ENCODE measurements at places on chromosomes 1 and 21.

GRCh38 chr1:153422450-153423068 lies 6.2 kb downstream of the S100A7A start:
- peak; percentile 67 for DNase-seq

GRCh38 chr1:247857069-247857984 lies at the start of gene TRIM58:
TRIM58 (plus strand) TSS chr1:247857187; CDS start chr1:247857247, 60 bp downstream.
- peak; percentile 42 for DNase-seq

DNA sequence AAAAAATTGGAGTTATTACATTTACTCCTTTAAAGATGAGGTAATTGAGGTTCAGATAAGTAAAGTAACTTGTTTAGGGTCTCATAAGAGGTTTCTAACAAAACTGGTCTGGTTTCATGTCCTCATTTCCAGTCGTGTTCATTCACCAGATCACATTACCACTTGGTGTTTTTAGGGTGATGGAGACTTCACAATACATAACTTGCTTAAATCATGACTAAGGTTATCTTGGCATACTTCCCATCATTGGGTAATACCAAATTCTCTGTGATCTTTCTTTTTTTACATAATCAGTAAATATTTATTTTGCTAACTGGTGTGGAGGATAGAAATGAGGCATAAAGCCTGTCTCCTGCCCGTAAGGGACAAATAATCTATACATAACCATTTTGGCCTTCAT lies 31.6 kb upstream of the RPTN start:
- DNase-seq, result no peak

DNA sequence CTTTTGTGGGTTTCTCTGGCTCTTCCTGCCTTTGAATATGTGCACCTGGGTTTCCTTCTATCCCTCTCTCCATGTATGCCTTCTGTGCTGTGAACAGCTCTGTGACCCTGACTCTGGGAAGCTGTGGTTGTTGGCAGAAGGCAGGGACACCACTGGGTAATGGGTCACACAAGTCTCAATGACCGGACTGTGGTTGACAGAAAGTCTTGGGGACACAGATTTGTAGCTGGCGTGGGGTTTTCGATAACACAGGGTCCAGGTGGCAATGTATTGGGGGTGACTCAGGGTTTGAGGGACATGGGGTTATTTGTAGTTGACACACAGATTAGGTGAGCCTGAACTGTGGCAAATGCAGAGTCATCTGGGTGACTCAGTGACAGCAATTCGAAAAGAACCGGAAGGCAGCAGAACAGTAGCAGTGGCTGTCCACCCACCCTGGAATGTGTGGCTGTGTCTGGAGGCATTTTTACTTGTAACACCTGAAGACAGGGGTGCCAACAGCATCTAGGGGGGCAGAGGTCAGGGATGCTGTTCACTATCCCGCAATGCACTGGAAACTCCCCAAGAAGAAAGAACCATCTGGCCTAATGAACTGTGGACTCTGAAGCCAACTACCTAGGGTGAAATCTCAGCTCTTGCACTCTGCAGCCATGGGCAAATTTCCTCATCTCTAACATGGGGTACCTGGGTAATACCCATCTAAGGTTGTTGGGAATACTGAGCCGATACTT lies 13.0 kb upstream of the SLC6A9 start:
- DNase-seq, result no peak

DNA sequence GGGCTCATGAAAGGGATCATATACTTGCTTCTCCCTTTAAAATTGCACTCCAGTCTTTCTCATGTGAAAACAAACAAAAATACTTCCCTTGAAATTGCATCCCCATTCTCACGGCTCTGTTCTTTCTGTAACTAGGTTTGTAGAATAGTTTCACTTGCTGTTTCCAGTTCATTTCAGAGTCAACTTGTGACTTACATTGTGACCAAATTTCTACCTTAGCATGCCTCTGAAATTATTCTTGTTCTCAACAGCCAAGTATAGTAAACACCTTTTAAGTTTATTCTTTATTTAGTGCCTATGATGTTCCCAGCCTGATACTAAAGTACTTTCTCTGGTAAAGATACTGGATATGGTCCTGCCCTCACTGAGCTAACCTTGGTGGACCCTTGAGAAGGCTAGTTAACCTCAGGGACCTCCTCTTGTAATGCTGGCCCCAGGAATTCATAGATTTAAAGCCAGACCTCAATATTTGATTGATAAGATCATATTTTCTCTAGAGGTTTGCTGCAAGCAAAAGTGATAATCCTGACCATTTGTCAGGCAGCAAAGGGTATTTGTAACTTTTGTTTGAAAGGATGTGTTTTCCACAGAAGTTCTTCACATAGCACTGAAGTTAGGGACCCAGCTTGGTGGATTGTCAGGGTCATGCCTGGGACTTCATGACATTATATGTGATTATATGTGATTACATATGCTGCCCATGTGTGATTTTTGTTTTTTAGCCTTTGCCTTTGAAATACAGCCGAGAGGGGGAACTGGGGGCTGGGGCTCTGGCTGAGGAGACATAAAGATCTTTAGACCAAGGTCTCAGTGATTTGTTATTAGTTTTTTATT lies 29.6 kb downstream of the VANGL2 start:
- DNase-seq, result no peak

GRCh38 chr1:240801442-240801841 lies 189.5 kb upstream of the GREM2 start:
- no peak for DNase-seq

- no peak for DNase-seq
Measured at GRCh38 chr21:18369115-18369514, 34.5 kb downstream of the TMPRSS15 start.

DNA sequence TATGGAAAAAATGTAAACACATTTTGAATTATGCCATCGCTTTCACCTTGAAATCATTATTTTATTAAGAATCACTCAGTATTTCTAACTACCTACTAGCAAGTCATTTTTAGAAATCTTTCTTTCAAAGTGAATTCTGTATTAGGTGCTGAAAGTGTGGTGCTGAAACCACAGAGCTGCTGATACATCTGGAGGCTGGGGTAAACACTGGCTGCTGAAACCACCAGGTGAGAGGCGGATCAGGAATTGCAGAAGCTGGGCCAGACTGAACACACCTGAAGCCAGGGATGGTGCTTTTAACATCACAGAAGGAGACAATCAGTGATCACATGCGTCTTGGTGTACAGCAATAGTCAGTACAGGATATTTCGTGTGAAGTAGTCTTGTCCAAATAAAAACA lies 42.2 kb upstream of the KCNE1 start:
- no peak for DNase-seq

DNA sequence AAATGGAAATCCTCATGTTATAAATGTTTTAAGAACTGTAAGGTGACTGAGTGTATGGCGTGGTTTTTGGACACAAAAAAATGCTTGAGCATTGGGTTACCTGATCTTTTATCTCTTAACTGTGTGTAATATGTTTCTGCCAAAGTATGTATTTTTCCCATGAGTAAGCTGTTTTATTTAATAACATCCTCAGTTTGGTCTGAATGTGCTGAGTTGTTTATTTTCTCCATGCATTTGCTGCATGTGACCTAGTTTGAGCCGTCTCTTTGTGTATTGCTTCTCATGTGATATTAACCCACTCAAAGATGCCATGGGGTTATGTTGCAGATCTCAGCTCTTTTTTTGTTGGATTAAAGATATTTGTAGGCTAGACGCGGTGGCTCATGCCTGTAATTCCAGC lies 6.1 kb upstream of the LYPLA2 start:
- DNase-seq, result no peak

- peak; percentile 29 for DNase-seq
Measured at GRCh38 chr21:42997053-42997452, 22.7 kb downstream of the PKNOX1 start.

DNA sequence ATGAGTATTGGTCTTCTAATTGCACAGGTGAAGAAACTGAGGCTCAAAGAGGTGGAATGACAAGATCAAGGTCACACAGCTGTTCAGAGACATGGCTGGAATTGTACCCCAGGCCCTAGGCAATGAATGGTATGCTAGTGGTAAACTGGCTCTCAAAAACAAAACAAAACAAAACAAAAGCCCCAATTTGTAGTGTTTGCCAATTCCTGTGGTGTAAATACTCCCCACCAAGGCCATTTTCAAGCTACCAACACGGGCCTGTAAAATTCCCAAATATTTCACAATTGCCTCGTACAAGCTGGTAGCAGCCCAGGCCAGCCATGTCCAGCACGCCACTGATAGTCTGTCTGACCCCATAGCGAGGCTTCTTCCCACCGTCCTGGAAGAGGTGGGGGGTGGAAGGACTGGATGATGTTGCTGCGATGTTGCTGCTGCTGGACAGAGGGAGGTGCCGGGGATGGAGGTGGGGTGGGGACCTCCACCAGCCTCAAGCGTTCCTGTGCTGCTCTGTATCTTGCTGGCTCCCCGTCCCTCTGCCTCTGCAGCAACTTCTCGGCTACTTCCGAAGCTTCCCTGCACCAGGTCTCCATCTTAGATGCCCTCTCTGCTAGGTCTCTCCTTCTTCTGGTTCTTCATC lies 62.2 kb upstream of the RUNX3 start:
- peak; percentile 51 for DNase-seq

DNA sequence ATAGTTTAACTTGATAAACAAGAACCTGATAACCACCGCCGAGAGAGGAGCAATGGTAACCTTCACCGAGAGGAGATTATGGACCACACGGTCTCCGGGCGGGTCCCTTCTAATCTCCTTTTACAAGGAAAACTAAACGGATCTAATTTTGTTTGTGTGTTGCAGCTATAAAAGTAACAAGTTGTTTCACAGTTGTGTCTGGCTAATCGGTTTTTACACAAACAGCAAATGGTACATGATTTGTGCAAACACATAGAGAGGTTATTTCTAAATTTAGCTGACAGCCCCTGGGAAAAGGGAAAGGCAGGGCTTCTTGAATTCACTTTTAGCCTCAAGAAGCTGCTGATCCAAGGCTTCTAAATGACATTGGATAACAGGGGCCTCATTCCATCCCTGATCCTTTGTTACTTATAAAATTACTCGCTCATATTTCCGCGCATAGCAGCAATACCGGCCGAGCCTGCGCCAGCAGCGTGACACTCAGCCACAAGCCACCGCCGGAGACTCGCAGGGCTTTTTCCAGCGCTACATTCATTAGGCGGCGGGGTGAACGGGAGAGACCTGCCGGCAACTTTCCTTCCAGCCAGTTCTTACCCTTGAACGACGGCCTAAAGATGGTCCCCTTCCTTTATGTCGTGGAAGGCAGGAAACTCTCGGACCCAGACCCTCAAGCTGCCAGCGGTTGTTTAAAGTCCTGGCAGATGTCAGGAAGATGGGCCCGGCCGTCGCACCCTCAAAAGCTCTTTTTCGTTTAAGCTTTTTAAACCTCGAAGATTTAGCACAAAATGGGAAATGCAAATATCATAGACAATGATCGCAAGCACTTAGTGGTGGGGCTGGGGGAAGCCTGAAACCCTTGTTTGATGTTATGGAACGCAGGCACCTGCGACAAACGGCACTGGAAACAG lies 4.4 kb downstream of the FOXD3 start:
- peak; percentile 25 for DNase-seq

GRCh38 chr1:94156096-94156625 lies 35.2 kb upstream of the ABCA4 start:
- DNase-seq, result no peak

DNA sequence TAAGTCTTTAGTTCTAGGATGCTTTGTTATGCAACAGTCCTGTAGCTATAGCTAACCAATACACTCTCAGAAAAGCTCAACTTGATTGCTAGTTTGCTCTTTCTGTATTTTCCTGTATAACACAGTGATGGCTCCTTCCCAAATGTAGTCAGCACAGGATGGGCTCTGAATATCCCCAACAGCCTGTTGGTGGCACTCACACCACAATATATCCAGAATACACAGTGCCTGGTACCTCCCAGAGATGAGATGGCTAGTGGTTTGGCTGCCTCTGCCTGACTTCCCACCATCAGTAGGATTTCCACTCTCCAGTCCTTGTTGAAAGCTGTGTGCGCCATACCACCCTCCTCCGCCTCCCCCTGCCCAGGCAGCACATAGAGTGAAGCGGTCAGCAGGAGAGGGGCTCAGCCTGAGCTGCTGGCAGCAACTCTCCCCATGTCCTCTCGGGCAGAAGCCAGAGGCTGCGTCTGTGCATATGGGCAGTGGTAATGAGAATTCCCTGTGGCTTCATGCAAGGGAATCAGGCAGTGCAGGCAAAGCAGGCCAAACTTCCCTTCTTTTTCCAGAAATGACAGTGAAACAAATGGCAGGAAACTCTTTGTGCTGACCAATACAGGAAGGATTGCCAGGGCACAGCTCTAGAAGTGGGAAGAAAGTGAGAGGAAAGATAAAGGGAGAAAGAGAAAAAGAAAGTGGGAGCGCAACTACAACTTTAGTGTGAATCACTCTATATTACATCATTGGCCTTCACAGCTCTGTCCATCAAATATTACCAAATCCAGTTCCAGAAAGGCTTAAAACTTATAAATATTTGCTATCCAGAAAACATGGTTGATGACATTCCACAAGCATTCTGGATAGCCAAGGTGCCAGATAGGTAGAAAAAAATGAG lies 49.7 kb downstream of the LMX1A start:
- no peak for DNase-seq

GRCh38 chr1:25008192-25008485 lies 78.1 kb upstream of the RUNX3 start:
- DNase-seq, result no peak

- no peak for DNase-seq
Measured at GRCh38 chr1:94355485-94355980, 62.7 kb upstream of the ABCD3 start.

GRCh38 chr21:27582948-27583430 lies 616.1 kb upstream of the ADAMTS5 start:
- no peak for DNase-seq

Data from activated T-cell treated with anti-CD3 and anti-CD28 coated beads, Interleukin-2, amount 50 U/mL, for 48 hours (primary cell).